ENCODE measurements at places on chromosomes 4 and X.

DNA sequence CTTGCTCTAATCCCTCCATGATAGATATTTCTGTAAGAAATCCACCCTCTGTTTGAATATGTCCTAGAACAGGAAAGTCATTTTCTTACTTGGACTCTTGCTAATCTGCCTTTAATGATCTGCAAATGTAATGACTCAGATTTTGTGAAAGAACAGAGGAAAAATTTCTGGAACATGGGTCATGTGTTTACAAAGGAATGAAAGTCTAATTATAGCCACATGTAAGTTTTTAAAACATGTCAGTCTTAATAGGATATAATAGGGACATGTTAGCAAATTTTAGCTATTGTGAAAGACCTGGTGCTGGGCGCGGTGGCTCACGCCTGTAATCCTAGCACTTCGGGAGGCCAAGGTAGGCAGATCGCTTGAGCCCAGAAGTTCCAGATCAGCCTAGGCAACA lies 47.6 kb downstream of the GRK4 start:
- DNase-seq = no peak

- no peak for DNase-seq
These were observed 4.3 kb downstream of the ASB11 start for GRCh38 chrX:15311119-15311518.

DNA sequence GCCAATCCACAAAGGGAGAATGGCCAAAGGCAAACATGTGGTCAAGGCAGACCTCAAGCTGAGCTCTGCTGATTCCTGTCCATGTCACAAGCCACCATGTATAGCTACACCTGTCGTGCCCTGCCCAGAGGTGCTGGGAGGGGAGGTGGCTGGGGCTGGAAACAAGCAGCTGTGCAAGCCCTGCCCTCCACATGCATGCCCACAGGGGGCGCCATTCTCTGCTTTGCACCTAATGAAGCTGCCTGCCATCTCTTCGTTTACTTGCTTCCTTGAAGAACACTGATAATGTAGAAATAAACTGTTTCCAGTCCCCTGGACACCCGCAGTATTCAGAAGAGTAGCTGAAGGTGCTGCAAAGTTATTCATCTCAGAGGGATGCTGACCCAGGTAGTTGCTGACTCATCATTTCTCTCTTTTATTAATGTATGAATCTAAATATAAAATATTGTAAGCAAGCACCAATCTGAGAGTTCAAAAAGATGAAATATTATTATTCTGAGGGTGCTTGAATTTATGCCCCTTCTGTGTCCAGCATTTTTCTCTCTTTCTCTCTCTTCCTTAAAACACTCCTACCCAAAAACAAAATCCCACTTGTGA lies 278.6 kb downstream of the ADGRA3 start:
- DNase-seq = no peak

- peak; percentile 51 for DNase-seq
These were observed 22.1 kb downstream of the PIR start for GRCh38 chrX:15471028-15471427.

DNA sequence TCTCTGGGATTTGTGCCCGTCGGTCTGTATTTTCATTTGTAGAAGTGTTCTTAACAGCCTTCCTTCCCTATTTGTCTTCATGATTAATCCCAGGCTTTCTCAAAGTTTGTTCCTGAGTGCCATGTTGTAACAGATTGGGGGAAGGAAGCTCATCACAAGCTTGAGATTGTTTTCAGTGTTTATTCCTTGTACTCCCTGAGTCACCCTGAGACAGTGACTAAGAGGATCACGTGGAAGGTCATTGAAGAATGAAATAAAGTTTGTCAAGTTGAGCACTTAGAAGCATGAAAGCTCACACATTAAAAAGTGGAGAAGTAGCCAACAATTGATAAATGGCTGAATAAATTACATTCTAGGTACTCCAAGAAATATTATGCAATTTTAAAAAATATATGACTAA lies 153.5 kb upstream of the FAM241A start:
- no peak for DNase-seq

GRCh38 chr4:82517043-82517442 lies 44.7 kb downstream of the TMEM150C start:
- no peak for DNase-seq

DNA sequence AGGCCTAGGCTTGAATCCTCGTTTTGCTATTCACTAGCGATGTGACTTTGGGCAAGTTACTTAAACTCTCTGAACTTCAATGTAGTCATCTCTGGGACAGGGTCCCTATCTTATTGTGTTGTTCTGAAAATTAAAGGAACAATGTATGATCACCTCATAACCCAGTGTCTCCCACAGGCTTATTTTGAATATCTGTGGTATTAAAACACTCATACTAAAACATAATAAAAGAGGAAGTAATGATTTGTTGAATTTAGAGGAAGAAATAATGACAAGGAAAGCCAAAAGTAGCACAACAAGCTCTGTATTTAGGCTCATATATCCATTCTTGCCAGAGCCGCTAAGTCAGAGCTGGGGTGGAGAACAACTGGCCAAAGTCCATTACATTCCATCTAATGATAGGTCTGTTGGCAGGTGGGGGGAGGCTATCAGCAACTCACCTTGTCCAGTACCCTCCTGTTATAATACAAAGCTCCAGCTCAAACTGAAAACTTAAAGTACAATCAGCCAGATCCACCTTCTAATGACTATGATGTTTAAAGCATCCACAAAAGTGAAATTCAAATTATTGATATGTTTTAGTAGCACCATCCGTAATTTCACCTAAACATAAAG lies 64.5 kb upstream of the LSM6 start:
- no peak for DNase-seq

- no peak for DNase-seq
These were observed 18.3 kb downstream of the AMER1 start for GRCh38 chrX:64186974-64187761.

DNA sequence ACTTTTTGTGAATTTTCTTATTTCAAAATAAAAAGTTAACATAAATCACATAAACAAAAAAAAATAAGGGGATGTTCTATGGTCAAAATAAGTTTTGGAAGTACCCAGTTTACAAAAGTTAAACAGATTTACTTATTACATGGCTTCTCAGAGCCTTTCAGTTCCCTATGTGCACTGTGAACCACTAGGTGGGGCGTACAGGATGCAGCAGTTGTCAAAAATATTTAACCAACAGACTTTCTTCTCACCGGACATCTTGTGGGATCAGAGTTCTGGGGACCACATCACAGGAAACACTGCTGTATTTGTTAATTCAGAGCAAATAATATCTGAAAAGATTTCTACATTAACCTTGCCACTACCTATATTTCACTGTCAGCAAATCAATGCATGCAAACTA lies 74.1 kb downstream of the SMARCA1 start:
- no peak for DNase-seq

GRCh38 chrX:42050345-42050744 lies 127.0 kb upstream of the CASK start:
- DNase-seq = no peak

GRCh38 chr4:35725131-35725530 lies 519.2 kb downstream of the ARAP2 start:
- DNase-seq = no peak

- no peak for DNase-seq
These were observed 57.6 kb downstream of the N4BP2 start for GRCh38 chr4:40114206-40114605.
